Adipocyte (in vitro differentiated cells): ENCODE measurements at places on chromosomes 1 and 21.

GRCh38 chr21:33259428-33259827 lies 6.7 kb upstream of the IL10RB start:
- DNase-seq: peak; percentile 60

GRCh38 chr1:33036051-33036525 lies 595 bp downstream of the AK2 start:
- peak; percentile 36 for DNase-seq

- DNase-seq: no peak
Observed at GRCh38 chr1:97844552-97845089, 76.2 kb downstream of the DPYD start.

- DNase-seq: no peak
Observed at GRCh38 chr1:168613691-168614231, 37.4 kb downstream of the XCL1 start.
